Left cardiac atrium (tissue), 4 donors: ENCODE measurements at places on chromosomes 11 and 22. TPM values are rescaled to one million over a fixed set of nuclear protein-coding genes. Genes with fewer than 3 reads are reported as not detected.

DNA sequence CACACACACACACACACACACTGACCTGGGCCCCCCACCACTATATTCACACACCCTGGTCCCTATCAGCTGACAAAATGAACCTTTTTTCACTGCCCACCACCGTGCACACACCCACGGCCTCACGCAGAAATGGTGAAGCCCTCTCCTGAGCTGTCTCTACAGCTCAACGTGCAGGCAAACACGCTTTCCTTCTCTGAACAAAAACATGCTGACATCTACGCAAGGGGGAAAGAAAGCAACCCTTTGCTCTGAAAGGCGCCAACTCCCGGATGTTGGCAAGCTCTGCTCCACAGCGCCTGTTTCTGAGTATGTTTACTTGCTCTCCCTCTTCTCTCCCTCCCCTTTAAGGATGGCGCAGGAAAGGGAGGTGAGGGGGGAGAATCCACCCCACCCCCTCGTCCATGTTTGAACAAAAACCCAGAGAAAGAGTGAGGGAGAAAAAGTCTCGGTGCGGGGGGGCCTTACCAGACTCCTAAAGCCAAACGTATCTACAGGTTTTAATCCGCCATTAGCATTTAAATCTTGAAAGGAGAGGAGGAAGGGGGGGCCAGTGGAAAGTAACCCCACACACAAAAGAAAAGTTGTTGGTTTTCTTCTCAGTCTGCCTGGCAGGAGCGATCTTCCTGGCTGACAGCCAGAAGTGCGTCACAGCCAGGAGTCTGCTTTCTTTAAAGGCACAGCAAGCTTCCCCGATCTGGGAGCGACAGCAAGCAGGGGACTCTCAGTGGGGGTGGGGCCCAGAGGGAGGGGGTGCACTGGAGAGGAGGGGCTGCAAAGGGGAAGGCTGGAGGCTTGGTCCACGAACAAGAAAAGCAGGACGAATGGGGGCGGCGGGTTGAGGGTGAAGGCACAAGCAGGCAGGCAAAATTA lies 39.6 kb downstream of the NUMA1 start:
- peak; percentile 96 for DNase-seq

- DNase-seq: no peak
These were observed 16.6 kb downstream of the OR10D3 start for GRCh38 chr11:124199702-124200101.

DNA sequence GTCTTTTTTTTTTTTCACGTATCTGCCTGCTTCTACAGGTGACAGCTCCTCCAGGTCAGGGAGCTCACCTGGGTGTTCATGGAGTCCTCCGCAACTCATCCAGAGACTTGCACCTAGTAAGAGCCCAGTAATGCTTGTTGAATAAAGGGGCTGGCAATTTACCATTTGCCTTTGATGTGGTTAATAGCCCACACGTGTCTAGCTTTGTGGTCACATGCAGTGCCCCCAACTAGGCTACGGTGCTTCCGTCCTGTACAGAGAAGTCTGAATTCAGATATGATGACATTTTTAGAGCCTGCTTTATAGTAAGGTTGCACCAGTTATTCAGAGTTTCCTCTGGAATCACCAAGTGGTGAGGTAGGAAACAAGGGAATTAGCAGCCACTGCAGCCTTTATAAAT lies 199.4 kb upstream of the MTMR2 start:
- no peak for DNase-seq

DNA sequence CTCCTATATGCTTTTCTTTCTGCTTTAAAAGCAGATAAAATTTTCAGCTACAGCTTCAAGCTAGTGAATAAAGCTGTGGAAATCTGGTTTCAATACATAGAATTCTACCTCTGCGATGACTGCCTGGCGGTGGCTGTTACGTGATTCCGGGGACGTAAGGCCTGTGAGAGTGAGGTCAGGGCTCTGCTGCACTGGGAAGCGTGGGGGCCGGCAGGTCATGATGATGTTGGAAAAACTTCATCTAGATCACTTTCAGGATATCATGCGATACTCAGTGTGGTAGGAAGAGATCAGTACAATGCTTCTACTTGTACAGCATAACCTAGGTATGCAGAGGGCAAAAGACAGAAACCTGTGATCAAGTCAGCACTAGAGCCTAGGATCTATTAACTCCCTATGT lies 546.8 kb upstream of the B3GAT1 start:
- DNase-seq: no peak

The CHRM4 gene
- total RNA-seq: not detected

DNA sequence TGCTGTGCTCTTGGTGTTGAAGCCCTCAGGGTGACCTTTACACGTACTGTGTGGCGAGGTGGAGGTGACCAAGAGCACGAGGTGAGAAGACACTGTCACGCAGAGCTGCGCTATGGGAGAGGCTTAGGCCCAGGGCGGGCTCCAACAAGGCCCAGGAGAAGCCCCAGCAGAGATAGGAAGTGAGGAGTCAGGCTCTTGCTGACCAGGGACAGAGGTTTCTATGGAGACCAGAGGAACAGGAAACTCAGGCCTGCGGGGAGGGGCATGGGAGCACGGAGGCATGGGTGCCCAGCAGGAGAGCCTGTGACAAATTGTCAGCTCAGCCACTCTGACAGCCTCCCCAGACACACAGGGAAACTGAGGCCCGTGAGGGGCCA lies 15.8 kb downstream of the DGKZ start:
- DNase-seq: peak; percentile 82

The ART1 gene
- total RNA-seq: not detected

GRCh38 chr11:15557457-15558230 lies 442.9 kb downstream of the INSC start:
- DNase-seq: no peak

The SLC22A8 gene
- not detected for total RNA-seq

GRCh38 chr22:40721266-40721665 lies 42.0 kb downstream of the MCHR1 start:
- DNase-seq: no peak

- no peak for DNase-seq
These were observed 15.5 kb upstream of the GRK3 start for GRCh38 chr22:25548866-25549464.

- DNase-seq: no peak
These were observed 102.4 kb upstream of the FSHB start for GRCh38 chr11:30128269-30128932.

- no peak for DNase-seq
These were observed 64.7 kb upstream of the RRAS2 start for GRCh38 chr11:14423633-14424032.

GRCh38 chr11:19474211-19474610 lies 233.5 kb upstream of the E2F8 start:
- no peak for DNase-seq

The C11orf21 gene
- 19.1 TPM for total RNA-seq

The TSKU gene
- total RNA-seq: 27.7 TPM

GRCh38 chr22:22813126-22814075 lies 74.2 kb upstream of the IGLL5 start:
- DNase-seq: no peak

GRCh38 chr22:49664371-49664881 lies 163.2 kb downstream of the BRD1 start:
- no peak for DNase-seq

The COPB1 gene
- total RNA-seq: 64.2 TPM

The MN1 gene
- 12.8 TPM for total RNA-seq

The PATE4 gene
- not detected for total RNA-seq

DNA sequence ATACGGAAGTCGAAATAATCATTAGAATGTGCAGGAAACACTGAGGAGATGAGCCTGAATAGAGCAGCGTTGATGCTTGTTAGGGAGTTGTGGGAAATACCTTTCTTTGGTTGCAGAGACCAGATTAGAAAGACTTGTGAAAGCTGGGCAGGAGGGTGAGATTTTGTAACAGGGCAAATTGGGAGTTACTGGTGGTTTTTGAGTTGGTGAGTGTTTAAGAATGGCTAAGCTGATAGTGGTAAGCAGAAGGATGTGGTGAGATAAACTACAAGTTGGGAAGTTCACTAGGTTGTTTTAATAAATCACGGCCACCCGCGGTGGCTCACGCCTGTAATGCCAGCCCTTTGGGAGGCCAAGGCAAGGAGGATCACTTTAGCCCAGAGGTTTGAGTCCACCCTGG lies 34.4 kb downstream of the MCAM start:
- no peak for DNase-seq

DNA sequence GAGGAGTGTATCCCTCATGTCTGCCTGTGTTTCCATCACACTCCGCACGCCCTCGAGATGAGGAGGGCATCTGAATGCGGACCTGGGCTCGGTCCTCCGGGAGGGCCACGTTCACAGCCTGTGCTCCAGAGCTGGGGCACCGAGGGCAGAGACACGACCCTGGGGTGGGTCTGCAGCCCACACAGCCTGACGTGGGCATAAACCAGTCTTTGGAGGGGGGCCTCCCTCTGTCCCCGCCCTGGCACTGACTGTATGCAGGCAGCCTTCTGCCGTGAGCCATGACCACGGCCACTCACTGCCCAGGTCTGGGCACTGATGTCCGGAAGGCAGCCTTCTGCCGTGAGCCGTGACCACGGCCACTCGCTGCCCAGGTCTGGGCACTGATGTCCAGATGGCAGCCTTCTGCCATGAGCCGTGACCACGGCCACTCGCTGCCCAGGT lies 1425.1 kb downstream of the BRD1 start:
- no peak for DNase-seq

DNA sequence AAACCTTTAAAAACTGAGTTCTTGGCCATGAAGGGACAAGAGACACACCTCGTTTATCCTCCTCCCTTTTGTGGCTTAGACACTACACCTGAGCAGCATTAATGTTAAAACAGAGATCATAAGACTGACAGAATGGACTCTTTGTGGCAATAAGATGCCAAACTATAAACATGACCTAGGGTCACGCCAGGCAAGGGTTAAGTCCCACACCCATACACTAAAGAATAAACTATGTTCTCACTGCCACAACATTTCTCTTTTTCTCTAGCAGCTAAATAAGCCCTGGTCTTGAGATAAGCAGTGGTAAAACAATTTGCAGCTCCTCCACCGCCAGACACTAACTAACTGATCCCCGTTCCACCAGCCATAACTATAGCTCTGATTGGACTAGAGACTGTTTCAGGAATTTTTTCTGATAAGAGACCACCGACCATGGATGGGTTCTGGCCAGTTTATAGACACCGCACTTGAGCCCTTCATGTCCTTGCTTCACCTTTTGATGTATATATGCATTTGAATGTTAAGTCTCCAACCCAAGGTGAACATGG lies 4.9 kb upstream of the SLCO2B1 start:
- no peak for DNase-seq

GRCh38 chr22:48523091-48523490 lies 1304.6 kb downstream of the BRD1 start:
- no peak for DNase-seq

GRCh38 chr11:117641008-117641915 lies 155.8 kb downstream of the DSCAML1 start:
- DNase-seq: no peak
